ENCODE measurements at places on chromosomes 16 and 17.

DNA sequence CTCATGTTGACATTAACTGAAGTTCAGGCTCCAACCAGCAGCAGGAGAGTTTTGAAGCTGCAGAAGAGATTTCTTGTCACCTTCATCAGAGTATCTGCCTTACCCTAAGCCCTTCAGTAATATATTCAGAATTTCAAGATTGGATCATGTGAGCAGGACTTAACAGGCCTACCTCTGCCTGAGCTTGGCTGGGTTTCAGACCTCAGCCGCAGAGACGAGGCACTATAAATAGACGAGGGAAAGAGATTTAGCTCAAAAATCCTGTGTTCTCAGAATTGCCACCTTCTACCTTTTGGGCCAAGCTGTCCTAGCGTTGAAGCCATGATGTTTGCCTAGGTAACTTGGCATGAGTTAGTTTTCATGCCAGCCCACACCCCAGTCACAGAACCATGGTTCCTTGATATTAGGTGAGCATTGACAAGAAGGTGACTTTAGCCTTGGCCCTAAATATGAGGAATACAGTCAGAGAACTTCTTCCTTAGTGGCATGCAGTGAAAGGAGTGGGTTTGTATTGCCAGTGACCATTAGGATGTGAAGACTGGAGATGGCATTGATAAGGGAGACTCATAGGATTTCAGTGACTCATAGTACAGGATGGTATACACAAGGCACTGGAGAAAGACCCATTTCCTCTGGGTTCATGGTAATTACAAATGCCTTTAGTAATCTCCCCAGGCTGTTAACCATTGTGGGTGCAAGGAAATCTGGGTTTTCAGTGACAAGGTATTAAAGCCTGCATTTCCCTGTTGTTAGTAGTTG lies 224.3 kb downstream of the MSI2 start:
- DNase-seq = no peak

DNA sequence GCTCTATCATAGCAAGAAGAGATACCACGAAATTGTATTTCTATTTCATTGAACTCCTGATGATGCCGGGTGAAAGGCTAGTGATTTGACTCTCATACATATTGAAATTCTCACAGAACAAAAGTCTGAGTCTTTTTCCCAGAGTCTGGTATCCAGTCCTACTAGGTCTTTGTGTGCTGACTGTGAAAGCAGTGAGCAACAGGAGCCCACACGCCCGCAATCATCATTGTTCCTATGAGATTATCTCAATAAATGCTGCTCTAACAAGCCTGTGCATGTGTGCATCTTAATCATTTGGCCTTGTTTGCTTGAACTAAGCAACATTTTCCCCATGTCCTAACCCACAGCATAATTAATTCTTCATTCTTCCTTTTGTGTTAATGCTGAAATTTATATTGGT lies 1466.0 kb downstream of the CDH11 start:
- no peak for DNase-seq

GRCh38 chr17:59492091-59492451 lies 73.3 kb upstream of the DHX40 start:
- no peak for DNase-seq

DNA sequence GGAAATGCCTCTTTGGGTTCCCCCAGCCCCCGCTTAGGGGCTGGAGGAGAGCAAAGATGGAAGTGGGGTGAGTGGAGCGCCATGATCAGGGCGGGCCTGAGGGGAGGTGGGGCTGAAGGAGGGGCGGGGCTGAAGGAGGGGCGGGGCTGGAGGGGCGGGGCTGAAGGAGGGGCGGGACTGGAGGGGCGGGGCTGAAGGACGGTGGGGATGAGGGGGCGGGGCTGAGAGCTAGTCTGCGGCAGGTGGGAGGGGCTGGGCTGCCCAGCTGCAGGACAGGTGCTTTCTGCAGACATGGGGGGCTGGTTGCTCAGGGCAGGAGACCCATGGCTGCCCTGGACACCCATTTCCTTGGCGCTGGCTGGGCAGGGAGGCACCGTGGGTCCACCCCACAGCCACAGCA lies 39.1 kb upstream of the PABPN1L start:
- DNase-seq = no peak

DNA sequence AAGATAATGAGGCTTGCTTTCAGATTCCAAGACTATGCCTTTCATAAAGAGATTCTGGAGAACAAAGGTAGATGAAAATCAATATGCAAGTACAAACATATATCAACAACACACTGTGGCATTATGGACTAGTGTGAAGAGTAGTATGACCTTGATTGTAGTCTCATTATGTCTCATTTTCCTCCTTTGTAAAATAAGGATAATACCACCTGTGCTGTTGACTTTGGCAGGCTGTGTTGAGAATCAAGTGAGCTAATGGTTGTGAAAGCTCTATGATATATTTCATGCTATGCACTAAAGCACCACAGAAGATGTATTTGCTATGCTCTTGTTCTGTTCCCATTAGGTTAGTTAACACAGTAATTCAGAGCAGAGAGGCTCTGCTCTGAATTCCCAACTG lies 78.5 kb upstream of the NACA2 start:
- DNase-seq = no peak

- DNase-seq = peak; percentile 14
Observed at GRCh38 chr16:4415538-4416199, 727 bp downstream of the CORO7 start.

DNA sequence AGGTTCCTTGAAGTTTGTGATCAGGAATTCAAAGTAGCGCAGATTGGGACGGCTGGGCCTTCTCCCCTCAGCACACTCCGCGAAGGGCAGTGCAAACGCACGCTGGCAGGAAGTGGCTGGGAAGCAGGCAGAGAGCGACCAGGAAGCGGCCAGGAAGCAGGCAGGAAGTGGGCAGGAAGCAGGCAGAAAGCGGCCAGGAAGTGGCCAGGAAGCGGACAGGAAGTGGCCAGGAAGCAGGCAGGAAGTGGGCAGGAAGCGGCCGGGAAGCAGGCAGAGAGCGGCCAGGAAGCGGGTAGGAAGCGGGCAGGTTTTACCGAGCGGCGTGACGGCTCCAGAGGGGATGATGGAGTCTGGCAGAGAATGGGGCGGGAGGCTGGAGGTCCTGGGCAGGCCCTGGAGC lies 3.2 kb downstream of the DPEP1 start:
- DNase-seq = no peak

- no peak for DNase-seq
Observed at GRCh38 chr17:78798695-78799559, 16.9 kb upstream of the CYTH1 start.

DNA sequence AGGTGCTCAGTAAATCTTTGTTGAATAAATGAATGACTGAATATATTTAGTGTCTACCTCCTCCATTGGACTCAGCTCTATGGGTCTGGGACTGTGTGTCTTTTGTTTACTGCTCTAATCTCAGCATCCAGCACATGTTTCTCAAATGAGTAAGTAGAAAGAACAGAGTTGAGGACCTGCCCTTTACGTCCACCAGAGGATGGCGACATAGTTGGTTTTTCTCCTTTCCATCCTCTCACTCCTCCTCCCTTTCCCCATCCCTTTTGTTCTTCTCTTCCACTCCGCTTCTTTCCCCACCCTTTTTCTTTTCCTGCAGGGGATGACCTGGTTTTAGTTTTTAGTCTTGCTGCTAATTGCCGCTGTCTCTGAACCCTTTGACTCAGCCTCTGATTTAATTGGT lies 12.1 kb upstream of the CHP2 start:
- no peak for DNase-seq

DNA sequence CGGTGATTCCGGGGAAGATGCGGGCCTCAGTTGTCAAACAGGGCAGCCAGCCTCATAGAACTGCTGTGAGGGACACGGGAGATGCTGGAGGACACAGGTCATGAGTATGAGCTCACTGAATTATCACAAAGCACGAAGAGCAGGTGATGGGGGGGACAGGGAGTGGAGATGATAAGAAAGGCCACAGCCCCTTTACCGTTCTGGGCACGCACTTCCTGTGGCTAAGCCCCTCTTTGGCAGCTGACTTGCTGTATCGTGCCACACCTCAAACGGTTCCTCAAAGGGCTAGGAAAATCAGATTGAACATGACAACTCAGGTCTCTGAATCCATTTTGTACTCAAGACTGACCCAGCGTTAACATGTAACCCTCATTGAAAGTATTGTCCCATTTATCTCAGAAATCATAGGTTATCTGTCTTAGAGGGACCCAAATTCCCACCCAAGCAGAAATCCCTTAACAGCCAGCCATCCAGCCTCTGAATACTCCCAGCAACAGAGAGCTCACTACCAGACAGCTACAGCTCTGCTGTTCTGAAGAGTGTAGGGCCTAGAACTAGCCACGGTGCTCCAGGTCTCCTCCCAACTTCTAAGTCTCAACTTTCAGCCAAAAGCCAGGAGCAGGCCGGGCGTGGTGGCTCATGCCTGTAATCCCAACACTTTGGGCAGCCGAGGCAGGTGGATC lies 5.0 kb upstream of the SRL start:
- no peak for DNase-seq

- DNase-seq = no peak
Observed at GRCh38 chr17:66392783-66393437, 90.5 kb downstream of the PRKCA start.

GRCh38 chr17:29619251-29619650 lies 3.5 kb downstream of the CORO6 start:
- no peak for DNase-seq

- DNase-seq = peak; percentile 93
Observed at GRCh38 chr17:16438557-16439302, 23.4 kb downstream of the TRPV2 start.

GRCh38 chr17:7557775-7558543 lies 591 bp upstream of the TNFSF13 start:
- DNase-seq = peak; percentile 64

DNA sequence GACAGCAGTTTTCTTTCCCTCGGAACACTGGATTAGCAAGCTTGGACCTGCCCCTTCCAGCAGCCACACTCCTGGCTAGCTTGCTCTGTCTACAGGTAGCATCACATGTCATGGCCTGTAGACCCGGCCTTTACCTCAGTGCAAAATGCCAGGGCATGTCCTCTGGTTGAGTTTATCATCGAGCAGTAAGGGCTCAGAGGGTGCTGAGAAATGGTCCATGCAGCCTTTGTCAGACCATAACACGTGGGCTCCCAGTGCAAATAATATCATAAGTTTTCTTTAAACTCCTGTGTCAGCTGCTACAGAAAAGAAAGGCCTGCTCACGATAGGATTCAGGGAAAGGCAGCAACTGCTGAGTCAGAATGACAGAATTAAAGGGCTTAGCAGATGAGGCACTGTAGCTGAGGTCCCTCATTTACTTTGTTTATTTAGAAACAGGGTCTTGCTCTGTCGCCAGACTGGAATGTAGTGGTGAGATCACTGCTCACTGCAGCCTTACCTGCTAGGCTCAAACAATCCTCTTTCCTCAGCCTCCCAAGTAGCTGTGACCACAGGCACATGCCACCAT lies 8.0 kb upstream of the GNA13 start:
- no peak for DNase-seq

DNA sequence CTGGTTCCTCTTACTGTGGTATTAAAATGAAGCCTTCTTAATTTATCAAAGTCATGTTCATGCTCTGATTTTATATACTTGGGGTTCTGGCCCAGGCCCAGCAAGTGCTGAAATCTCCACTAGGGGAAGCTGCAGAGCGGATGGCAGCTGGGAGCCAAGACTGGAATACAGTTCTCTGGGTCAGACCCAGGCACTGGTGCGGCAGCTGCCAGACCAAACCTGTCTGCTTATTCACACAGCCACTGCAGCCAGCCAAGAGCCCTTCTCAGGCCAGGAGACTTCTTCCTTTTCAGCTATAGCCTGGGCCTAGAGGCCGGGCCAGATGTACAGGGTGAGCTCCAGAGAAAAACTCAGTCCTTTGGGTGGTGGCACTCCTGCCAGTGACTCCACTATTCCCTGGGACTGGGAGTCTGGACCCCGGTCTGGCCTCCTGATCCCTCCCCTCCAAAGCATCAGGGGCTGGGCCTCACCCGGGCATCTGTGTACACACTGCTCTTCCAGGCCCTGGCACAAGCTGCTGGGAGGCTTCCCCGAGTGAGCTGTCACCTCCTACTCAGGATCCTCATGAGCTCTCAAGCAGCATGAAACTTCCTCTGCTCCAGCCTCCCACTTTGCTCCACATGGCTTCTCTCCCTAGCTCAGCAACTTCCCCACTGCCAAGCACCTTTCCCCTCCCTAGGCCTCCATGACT lies 24.4 kb downstream of the ATP6V0D1 start:
- no peak for DNase-seq

All from DMS79 treated with DMSO at 0.1 percent for 48 hours (cell line).